ENCODE measurements at places on chromosomes 5 and 9. TPM values are rescaled to one million over a fixed set of nuclear protein-coding genes. Genes with fewer than 3 reads are reported as not detected.

GRCh38 chr5:115657881-115658233 is 32.0 kb upstream of the TMED7 start:
- no peak for DNase-seq

- DNase-seq, result peak; percentile 50
Measured at GRCh38 chr5:64811050-64811640, 42.4 kb downstream of the CWC27 start.

- DNase-seq, result no peak
Measured at GRCh38 chr5:23742701-23743100, 235.3 kb downstream of the PRDM9 start.

- DNase-seq, result peak; percentile 90
Measured at GRCh38 chr5:14895301-14895700, 23.7 kb upstream of the ANKH start.

- peak; percentile 19 for DNase-seq
Measured at GRCh38 chr5:72248410-72248981, 71.5 kb downstream of the MRPS27 start.

GRCh38 chr5:52521236-52521635 is 266.5 kb upstream of the ITGA1 start:
- DNase-seq, result no peak

DNA sequence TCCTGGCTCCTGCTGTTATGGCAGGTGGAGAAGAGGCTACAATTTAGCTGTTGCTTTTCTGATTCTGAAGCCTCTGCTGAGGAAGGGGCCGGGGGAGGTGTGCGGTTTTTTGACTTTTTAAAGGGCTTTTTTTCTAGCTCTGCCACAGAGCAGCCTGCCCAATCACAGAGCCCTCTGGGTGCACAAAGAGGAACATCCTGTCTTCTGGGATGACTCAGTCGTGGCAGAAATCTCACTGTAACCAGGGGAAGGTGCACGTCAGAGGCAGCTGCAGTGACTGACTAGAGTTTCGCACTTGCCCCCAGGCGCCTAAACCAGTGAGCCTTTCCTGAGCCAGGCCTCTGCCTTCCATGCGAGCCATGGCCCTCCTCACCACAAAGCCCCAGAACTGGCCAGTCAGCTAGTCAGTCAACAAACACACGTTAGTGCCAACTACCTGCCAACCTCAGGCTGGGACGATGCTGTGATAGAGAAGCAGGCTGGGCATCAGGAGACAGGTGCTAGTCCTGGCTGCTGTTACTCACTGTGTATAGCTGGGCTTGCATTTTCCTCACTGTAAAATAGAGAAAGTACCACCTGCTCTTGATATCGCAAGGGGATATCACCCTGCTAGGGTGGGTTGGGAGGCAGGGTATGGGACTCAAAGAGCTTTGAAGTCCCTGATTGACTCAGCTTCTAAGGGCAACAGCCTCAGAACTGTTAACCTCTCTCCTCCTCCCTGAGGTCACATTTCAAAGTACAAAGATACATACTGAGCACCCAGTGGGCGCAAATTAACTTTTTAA is 2.2 kb downstream of the AKNA start:
- peak; percentile 70 for DNase-seq

GRCh38 chr5:80474929-80475328 is 13.0 kb upstream of the FAM151B start:
- DNase-seq, result no peak

DNA sequence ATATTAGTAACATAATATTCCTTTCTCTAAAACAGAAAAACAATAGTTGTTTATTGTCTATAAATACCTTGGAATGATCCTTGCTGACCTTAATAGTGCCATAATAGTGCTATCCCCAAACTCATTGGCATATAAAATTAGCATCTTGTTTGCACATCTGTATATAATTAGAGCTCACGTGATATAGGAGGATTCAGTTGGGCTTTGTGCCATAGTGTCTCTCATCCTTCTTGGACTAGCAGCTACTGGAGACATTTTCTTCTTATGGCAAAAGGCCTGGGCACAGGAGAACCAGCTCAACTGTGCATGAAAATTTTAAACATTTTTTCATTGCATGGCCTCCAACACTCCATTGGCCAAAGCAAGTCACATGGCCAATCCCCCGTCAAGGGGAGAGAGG is 342.5 kb downstream of the SPATA31D1 start:
- no peak for DNase-seq

DNA sequence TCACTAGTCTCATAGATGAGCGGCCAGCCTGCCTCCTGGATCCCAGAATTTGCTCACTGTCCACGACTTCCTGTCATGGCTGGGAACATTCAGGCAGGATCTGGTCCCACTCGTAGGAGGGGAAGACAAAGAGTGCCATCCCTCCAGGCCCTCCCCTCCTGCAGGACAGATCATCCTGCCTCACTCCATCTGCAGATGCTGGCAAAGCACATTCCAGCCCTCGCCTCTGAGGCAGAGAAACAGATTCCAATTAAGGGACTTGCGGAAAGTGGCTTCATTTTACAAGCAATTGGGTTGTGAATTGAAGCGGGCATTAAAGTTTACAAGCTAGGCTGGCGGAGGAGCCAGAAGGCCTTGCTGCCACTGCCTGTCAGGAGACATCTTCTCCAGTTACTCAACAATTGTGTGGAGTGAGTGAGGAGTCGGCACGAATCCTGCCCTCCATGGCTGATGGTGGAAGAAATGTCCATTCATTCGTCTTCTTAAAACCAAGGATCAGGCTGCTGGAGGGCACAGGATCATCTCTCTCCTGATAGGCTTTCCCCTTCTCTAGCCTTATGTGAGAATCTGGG is 41.8 kb upstream of the KCNMB1 start:
- no peak for DNase-seq

DNA sequence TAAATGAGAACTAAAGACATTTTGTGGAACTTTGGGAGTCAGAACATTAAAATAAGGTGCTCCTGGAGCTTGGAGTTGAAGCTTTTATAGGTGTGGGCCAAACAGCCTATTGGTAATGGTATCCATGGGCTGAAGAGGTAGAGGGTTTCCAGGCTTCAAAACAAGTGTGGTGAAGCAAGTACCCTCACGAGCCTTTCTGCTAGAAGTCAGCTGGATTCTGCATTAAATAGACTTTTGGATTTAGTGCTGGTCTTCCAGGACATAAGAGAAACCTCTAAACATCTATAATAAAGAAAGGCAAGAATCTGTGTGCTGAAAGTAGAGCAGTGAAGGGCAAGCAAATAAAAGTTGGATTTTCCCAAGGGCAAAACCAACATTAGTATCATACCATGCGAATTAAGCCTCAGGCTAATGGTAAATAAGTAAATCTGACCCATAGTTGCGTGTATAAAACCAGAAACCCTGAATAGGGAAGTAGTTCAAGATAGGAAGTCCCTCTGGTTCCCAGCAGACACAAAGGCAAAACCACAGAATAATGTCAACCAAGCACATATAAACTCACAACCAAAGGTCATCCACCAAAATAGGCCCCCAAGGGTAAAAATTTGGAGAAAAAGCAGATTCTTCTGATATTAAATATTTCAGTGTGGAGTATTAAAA is 306.3 kb downstream of the TLE4 start:
- DNase-seq, result no peak

DNA sequence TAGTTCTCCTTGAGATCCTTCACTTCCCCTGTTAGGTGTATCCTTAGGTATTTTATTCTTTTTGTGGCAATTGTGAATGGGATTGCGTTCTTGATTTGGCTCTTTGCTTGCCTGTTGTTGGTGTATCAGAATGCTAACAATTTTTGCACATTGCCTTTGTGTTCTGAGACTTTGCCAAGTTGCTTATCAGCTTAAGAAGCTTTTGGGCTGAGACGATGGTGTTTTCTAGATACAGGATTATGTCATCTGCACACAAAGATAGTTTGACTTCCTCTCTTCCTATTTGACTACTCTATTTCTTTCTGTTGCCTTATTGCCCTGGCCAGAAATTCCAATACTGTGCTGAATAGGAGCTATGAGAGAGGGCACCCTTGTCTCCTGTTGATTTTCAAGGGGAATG is 609.4 kb upstream of the COX7C start:
- DNase-seq, result no peak

- peak; percentile 58 for DNase-seq
Measured at GRCh38 chr5:81750308-81751008, 439 bp downstream of the SSBP2 start.

DNA sequence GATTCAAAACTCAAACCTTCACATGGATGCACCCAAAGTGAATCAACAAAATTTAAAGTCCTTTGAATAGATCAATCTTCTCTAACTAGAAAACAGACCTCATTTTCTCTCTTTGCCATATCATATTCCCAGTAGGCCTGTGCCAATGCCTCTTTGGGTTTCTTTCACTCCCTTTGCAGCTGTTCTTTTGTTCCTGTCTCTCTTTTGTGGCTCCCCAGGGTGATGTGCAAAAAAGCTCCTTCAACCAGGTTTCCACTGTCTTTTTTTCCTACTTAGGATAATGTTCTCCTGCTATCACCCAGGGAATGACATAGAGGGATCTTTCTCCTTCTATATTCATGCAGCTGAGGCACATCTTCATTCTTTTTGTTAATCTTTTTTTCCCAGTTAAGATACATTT is 54.6 kb downstream of the MARCHF3 start:
- DNase-seq, result no peak

DNA sequence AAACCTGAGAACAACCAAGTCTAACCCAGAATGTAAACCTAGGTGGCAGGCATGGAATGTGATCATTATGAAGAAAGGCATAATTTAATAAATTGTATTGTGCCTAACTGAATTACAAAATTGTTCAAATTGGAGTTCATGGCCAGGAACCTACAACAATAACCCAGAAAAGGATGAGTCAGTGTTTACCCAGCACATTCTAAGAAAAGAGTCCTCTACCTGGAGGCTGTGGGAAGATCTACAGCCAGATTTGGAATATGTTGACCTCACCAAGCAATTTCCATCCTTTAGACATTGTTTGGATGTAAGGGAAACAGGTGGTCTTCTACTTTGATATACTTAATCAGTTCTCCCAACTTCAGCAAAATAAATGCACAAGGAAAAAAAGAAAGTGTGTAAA is 152.2 kb downstream of the TMEM161B start:
- no peak for DNase-seq

GRCh38 chr5:172544371-172545095 is 90.2 kb upstream of the SH3PXD2B start:
- DNase-seq, result no peak

- DNase-seq, result no peak
Measured at GRCh38 chr5:148730270-148730669, 75.9 kb upstream of the HTR4 start.

GRCh38 chr5:112534611-112535255 is 115.7 kb upstream of the EPB41L4A start:
- DNase-seq, result no peak

- no peak for DNase-seq
Measured at GRCh38 chr5:146770546-146770945, 108.0 kb downstream of the PPP2R2B start.

DNA sequence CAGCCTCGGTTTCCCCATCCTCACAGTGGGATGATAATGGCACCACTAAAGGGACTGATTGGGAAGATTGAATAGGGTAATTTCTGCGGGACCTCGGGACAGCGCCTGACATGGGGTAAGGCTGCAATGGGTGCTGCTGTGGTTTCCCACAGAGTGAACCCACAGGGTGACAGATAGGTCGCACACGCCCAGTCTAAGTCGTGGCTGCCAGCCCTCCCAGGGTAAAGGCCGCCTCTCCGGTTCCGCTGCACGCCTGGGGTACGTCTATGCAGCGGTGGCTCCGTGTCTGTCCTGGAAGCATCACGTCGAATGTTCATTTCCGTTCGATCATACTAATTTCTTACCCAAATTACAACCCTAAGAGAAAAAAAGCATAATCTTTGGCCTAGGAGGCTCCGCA is 631 bp downstream of the CFAP77 start:
- DNase-seq, result peak; percentile 38

GRCh38 chr5:60223342-60223741 is 329.8 kb upstream of the PDE4D start:
- no peak for DNase-seq

DNA sequence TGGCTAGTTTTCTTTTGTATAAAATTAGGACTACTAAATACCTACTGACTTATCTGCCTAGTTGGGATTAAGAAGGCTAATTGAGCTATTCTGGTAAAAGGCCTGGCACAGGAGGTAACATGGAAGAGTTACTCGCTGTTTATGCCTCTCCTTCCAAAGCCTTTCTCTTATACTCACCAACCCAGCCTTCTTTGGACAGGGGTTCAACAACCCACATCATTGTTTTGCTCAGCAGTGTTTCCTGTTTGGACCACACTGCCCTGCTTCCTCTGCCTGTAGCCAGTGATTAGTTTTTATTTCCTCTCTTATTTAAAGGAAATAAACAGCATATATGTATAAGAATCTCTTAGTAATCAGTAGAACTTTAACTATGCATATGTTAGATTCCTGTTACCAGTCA is 85.1 kb upstream of the TLX3 start:
- DNase-seq, result no peak

DNA sequence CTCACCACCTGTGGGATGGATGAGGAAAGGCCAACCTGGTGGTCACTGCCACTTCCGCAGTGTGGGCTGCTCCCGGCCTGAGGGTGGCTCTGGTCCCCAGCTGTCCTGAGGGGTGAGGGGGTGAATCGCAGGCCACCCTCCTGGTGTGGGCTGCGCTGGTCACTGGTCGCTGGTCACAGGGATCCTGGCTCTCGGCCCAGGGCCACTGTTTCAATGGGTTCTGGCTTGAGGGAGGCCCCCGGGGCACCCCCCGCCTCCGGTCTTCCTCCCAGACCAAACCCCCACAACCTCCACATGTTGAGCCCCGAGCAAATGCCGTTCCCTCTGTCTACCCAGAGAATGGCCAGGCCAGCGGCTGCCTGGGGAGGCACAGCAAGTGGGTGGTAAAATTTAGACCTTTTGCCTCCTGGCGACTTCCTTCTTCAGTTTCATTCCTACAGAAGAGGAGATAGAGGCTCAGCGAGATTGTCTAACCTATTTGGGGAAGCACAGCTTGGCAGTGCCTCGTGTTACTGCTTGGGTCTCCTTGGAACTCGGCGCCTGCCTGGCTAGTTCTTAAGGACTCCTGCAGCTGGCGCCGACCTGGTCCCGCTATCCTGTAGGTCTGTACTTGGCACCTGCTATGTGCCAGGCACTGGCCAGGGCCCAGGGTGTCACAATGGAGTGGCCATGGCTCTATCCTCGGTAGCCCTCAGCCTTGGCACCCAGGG is 48.2 kb downstream of the RXRA start:
- DNase-seq, result no peak

The LECT2 gene
- polyA plus RNA-seq, result not detected

The OLFM1 gene
- 3.2 TPM for polyA plus RNA-seq

The KCNV2 gene
- polyA plus RNA-seq, result 0.18 TPM

The IFNA2 gene
- polyA plus RNA-seq, result not detected

The ACTBL2 gene
- not detected for polyA plus RNA-seq

The ANKRD31 gene
- 0.06 TPM for polyA plus RNA-seq

The PCDHGA12 gene
- polyA plus RNA-seq, result 1.5 TPM

The GPR150 gene
- 0.15 TPM for polyA plus RNA-seq

The TRIM41 gene
- 19.2 TPM for polyA plus RNA-seq

The ELAVL2 gene
- not detected for polyA plus RNA-seq
